ENCODE measurements at places on chromosomes 6 and 20.

- no peak for DNase-seq
Observed at GRCh38 chr6:49634092-49634835, 2.4 kb downstream of the RHAG start.

- no peak for DNase-seq
Observed at GRCh38 chr20:24040896-24041459, 52.4 kb upstream of the GGTLC1 start.

DNA sequence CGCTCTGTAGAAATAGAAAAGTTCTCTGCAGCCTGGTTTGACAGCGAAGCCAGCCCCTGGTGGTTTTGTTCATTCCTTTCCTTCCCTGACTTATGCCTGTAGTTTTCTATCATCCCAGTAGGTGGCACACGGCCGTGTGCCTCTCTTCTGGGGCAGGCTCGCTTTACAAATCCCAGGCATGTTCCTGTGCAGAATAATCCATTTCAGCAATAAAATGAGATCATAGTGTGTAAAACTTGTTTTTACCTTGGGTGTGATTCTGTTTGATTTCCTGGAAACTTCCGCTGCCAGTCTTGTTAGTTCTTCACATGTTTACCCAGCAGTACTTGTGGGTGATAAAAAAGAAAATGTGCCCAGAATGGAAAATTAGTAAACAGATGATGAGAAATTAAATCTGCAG, 7.4 kb upstream of the INSM1 start:
- DNase-seq, result peak; percentile 85

DNA sequence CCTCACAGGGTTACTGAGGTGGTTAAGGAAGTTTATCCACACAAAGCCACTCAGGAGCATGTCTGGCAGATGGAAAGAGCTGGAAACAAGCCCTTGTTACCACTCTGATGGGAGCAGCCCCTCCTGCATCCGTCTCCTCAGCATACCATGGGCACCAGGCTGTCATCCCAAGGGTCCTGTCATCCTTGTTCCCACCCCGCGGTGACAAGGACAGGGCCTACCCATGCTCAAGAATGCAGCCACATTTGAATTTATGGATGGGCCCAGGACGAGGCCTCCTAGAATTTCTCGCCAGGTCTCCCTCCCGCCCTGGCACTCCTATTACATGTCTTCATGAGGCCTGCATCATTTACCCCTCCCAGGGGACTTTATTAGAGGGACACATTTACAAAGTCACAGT, 60.0 kb downstream of the NPEPL1 start:
- no peak for DNase-seq

DNA sequence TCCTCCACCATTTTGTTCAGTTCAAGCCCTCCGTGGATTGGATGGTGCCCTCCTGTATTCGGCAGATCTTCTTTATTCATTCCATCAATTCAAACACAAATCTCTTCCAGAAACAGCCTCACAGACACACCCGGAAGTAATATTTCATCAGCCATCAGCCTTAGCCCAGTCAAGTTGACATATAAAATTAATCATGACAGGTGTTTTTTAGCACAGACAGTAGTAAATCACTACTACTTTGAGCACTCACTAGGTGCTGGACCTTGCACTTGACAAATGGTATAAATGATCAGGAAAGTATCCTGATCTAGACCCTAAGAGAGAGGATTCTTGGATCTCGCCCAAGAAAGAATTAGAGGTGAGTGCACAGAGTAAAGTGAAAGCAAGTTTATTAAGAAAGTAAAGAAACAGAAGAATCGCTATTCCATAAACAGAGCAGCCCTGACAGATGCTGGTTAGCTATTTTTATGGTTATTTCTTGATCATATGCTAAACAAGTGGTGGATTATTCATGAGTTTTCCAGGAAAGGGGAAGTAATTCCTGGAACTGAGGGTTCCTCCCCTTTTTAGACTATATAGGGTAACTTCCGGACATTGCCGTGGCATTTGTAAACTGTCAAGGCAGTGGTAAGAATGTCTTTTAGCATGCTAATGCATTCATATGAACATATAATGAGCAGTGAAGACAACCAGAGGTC, 194.6 kb upstream of the LAMP5 start:
- no peak for DNase-seq

DNA sequence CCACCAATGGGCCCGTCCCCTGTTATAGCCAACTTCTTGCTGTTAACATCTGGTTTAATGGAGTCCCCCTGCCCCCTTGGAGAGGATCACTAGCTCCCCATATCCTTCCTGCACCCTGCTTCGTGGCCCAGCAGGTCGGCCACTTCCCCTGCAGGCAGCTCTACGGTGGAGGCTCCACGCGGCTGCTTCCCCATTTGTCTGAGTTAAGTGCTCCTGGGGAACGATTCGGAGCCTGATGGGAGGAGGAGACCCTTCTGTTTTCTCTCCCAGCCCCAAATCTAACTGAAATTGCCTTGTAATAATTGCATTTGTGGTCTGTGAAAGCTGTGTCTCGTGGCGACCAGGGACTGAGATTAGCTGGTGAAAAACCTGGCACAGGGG, 74.6 kb downstream of the SULF2 start:
- DNase-seq, result no peak

DNA sequence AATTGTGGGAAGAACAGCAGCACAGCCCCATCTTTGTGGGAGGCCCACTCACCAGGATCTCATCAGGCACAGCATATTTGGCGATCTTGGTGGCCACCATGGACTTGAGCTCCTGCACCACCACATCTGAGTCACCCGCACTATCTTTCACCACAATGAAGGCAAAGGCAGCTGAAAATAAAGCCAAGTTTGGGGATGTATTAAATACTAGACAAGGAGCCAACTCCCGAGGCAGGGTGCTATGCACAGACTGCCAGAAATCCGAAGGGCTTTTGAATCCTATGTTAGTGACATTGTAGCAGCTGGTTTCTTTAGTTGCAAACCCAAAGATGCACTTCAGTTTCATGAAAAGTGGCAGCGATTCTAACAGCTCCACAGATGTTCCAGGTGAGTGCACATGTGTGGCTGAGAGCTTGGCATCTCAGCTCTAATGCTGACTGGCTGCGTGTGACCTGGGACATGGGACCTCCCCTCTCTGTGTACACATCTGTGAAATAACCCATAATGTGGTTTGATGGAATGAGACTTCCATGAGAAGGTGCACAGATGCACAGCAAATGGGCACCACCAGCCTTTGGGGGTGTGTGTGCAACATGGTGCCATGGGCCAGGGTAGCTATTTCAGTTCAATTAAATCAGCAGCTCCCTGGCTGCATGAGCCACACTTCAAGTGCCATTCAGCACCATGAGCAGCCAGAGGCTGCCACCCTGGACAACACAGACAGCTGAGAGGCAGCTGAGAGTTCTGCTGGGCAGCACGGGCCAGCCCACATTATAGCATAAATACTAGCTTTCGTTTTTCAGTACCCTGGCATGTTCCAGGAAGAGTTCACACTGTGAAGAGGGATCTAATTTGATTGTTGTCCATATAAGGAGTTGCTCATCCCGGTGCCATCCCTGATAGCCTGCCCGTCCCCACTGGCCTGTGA, 16.9 kb upstream of the APMAP start:
- no peak for DNase-seq

- DNase-seq, result no peak
Observed at GRCh38 chr6:93238632-93239031, 180.7 kb downstream of the EPHA7 start.

DNA sequence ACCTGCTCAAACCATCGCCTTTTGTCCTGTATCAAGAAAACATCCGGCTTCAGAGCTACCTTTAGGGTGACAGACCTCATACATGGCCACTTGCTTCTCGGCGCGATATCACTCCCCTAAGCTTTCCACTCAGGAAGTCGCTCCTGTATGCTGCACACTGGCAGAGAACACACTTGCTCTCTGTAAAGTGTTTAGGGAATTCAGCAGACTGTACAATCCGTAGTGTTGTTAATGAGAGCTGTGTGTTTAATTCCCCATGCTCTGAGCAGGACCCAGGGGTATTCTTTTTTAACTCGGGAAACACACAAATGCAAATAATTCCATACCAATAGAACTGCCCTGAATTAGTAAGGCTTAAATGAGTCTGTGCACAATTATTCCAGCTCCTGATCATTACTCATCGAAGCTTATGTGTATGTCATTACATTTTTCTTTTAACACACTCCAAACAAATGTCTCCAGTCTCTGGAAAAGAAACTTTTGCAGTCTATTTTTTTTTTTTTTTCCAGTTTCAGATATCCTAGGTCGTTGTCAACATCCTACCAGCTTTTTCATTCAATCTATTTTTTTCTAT, 338.7 kb upstream of the ARID1B start:
- no peak for DNase-seq

GRCh38 chr6:18985061-18985460, 597.9 kb downstream of the RNF144B start:
- DNase-seq, result no peak

DNA sequence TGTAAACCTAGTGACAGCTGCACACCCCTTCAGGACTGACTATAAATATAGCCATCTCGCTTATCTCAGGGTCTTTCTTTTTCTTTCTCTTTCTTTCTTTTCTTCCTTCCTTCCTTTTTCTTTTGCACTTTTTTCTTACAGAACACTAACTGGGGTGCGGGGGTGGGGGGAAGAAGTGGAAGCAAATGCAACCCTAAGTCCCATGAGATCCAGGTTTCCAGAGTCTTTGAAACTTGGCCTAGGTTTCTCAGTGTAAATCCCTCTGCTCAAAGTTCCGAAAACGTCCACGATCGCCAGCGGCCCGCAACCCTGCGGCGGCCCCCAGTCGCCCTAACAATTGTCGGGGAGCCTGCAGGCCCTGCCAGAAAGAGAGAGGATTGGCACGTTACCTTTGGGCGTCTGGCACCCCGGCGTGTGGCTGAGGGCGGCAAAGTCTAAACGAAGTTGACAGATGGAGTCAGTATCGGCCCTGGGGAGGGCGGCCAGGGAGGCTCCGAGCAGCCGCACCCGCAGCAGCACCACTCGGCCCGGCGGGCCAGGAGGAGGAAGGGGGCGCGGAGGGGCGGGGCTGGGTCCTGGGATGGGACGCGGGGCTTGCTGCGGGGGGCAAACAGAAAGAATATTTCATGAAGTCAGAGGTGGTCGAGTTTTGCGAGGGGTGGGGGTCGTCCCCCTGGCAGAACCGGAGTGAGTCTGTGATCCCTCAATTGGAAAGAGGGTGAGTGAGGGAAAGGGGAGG, 577 bp upstream of the FOXF2 start:
- no peak for DNase-seq

DNA sequence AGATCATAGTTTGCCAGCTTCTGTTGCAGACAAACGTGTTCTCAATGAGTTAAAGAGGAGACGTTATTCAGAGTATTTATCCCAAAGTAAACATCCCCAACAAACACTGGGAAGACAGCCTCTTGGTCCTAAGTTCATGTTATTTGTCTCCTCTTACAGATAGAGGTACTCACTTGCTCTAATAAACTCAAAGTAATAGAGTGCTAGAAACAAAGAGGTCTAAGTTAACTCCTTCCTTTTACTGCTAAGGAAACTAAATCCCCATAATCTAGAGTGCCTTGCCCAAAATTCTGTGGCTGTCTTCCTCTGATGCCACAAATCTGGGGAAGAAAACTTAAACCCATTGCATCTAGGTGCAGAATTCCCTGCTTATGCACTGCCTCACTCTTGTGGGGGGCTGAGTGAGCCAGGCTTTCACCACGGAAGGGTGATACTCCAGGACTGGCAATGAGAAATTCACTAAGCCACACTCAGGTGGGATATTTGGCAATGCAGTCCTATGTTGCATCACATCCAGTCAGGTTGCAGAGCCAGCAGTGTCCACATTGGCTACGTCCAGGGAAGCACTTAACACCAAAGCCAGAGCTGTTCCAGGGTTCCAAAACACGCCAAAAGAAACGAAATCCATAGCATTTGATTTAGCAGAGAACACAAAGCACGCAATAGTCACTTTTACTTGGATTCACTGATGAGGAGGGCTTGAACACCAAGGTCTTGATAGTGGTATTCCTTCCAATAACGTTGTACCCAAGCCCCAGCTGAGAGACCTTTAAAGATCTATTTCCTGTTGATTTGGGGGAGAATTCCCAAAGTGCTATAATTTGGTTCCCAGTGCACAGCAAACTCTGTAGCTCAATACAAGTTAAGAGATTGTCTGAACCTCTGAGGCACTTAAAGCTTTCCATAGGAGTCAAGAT, 81.0 kb upstream of the FOXQ1 start:
- DNase-seq, result no peak

- no peak for DNase-seq
Observed at GRCh38 chr20:38450412-38450975, 15.4 kb upstream of the SNHG17 start.

- DNase-seq, result no peak
Observed at GRCh38 chr6:130132286-130132701, 90.5 kb downstream of the SAMD3 start.

- no peak for DNase-seq
Observed at GRCh38 chr6:73003302-73003701, 222.0 kb downstream of the KHDC1L start.

GRCh38 chr6:51535327-51535726, 552.1 kb downstream of the PKHD1 start:
- DNase-seq, result no peak

- DNase-seq, result no peak
Observed at GRCh38 chr6:148086386-148086785, 256.3 kb upstream of the SASH1 start.

DNA sequence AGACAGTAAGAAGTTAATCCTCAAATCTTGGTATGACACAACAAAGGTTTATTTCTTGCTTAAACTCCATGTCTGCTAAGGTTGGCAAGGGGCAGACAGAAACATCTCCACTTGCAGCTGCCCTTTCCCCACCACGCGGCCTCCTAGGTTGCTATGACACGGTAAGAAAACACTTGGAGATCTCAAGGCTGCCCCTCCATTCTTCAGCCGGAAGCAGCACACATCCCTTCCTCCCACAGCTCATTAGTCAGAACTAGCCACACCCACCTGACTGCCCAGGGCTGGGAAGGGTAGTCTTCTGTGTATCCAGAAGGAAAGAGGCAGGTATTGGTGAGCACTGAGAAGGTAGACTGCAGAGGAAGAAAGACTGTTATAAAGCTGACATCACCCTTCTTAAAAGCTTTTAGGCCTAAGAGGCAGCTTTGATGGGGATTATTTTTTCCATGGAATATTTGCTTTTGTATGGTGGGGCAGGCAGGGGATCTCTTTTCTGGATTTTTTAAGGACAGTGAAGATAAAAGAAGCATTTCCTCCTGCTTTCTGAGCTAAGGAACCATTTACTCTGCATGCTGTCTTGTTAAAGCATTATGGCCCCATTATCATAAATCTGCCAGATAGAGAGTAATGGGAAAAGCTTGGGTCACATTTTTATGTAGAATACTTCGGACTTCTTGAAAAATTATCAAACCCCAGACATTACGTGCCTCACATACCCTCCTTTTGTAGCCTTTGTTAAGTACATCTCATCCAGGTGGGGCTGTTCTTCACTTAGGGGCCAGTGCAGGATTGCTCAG, 41.6 kb downstream of the MRAP2 start:
- DNase-seq, result peak; percentile 30

- DNase-seq, result peak; percentile 33
Observed at GRCh38 chr6:104887350-104887749, 27.6 kb upstream of the HACE1 start.
